Myocyte (in vitro differentiated cells): ENCODE measurements at places on chromosomes 6 and 20. TPM values are rescaled to one million over a fixed set of nuclear protein-coding genes. Genes with fewer than 3 reads are reported as not detected.

- DNase-seq = peak; percentile 10
Measured at GRCh38 chr6:145012039-145012662, 723.2 kb downstream of the EPM2A start.

DNA sequence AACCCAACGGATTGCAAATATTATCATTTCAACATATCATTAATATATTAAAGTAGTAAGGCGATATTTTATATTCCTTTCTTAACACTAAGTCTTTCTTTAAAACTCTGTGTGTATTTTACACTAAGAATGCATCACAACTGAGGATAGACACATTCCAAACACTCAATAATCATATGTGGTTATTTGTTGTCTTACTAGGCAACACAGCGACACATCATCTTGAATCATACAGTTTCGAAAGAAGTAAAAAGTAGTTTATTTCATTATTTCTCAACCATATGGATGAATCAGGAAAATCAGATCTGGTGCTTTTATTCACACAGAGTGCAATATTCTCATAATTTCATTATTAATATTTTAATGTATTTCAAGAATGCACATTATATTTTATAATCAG, 662.4 kb downstream of the EPHA7 start:
- DNase-seq = no peak

GFRAL gene
- total RNA-seq = not detected in 2 replicates

GRCh38 chr20:60470366-60470765, 512.1 kb downstream of the CDH26 start:
- DNase-seq = no peak

GRCh38 chr6:101110814-101111213, 229.7 kb upstream of the ASCC3 start:
- DNase-seq = no peak

GRCh38 chr6:19869464-19869863, 32.3 kb downstream of the ID4 start:
- no peak for DNase-seq

DNA sequence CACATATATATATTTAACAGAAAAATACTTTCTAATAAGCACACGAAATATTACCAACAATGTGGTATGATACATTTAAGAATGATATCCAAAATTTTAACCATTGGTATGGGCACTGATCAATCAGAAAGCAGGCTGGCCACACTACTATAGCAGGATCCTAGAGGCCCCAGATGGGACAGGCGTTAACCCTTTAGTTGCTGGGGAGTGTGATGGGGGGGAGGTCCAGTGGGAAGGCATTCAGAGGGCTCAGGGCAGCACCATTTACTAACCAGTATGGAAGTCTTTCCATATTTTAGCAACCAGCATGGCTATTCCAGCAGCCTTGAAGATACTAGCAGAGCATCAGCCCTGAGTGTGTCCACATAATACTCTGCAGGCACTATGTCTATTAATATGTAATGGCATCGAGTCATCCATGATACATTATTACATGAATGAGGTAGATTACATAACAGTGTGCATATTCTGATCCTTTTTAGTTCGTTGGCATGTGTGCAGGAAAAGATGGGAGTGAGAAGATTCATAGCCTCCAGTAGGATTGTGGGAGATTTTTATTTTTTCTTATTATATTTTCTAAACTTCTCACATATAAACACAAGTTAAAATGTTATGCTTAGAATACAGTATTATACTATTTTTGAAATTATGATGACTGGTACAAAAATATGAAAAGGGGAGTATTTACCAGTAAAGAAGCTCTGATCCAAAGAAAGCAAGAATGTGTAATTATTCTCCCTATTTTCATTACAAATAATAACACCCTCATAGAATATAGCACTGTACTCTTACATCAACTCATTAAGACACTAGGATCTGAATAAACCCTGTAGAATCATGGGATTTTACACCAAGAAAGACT, 78.9 kb downstream of the FAM217A start:
- no peak for DNase-seq

GCNT2 gene
- total RNA-seq = 0.36 and 0.43 TPM in 2 replicates

ETV7 gene
- 0.62 TPM in 1 of 2 replicates, not detected in the other for total RNA-seq

DNA sequence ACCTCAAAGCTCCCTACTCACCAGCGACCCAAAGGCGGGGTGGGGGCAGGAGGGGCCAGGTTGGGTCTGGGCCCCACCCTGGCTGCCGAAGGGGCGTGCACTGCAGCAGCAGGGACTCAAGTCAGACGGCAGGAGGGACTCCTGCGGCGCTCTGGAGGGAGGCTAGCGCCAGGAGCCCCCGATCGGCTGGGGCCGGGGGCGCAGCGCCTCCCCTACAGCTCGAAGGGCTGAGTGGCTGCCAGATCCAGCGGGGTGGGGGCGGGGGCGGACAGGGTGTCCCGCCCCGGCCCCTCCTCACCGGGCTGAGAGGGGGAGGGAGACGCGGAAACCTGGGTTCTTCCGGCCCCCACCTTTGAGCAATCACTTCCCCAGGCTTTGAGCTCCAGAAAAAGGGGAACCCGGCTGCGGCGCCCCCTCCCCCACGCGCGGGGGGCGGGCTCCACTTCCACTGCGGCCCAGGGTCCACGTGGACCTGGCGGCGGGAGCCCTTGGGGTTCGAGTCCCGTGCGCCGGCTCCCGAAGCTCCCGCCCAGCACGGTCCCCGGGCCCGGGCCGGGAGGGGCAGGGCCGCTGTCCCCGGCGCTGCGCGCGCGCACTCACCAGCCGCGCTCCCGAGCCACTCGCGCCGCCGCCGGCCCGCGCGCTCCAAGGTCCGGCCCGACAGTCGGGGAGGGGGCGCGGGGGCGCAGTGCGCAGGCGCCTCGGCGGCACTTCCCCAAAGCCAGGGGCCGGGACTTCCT, at the start of gene RGS19:
RGS19 (minus strand) TSS at position 246 of the 740 bp plus-strand sequence. CDS start 2,632 bp downstream, outside the sequence.
- peak; percentile 67 for DNase-seq

DNA sequence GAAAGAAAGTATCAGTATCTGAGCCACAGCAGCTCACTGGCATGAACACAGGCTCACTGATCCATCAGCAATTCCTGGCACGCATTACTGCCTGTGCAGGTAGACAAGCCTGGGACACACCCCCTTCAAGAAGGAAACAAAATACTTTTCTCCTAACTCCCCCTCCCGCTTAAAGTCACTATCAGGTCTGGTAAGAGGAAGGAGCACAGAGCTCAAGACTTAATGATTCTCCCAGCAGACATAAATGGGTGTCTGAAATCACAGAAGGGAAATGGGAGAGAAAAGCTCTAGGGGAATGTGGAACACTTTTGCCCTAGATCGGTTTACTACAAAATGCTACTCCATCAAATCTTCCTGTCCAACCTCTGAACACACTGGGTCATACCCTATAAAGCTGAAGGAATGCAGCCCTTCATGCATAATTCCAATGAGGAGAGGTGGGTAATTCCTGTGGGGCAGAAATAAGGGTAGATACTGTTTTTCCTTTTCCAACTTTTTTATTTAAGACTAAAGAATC, at the start of gene ADGRF1:
ADGRF1 (minus strand) TSS at position 58 of the 517 bp plus-strand sequence. CDS start 13,271 bp downstream, outside the sequence.
- DNase-seq = no peak

SMPDL3A gene
- 8.2 and 13.6 TPM in 2 replicates for total RNA-seq

CASP8AP2 gene
- total RNA-seq = 11.1 and 12.4 TPM in 2 replicates

PCK1 gene
- total RNA-seq = not detected in 2 replicates

OR2H2 gene
- total RNA-seq = not detected in 2 replicates

- no peak for DNase-seq
Measured at GRCh38 chr20:52524861-52525260, 333.3 kb upstream of the ZFP64 start.

GRCh38 chr6:116390581-116390980, 19.8 kb downstream of the DSE start:
- DNase-seq = no peak

PPIL6 gene
- 4.8 and 6.2 TPM in 2 replicates for total RNA-seq

DNA sequence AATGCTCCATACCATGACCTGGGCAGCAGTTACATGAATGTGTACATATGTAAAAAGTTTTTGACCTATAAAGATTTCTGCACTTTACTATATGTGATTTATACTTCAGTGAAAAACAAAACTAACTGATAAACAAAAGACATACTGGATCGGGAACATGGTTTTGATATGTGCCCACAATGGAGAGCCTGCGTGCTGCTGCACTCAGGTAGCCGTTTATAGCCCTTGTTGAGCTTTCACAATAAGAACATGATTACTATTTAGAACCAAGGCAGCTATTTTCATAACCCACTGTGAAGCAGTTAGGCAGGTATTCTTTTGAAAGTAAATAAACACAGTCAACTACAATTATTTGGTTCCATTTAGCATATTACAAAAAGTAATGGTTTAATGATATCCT, 195.9 kb upstream of the RAB32 start:
- no peak for DNase-seq

DNA sequence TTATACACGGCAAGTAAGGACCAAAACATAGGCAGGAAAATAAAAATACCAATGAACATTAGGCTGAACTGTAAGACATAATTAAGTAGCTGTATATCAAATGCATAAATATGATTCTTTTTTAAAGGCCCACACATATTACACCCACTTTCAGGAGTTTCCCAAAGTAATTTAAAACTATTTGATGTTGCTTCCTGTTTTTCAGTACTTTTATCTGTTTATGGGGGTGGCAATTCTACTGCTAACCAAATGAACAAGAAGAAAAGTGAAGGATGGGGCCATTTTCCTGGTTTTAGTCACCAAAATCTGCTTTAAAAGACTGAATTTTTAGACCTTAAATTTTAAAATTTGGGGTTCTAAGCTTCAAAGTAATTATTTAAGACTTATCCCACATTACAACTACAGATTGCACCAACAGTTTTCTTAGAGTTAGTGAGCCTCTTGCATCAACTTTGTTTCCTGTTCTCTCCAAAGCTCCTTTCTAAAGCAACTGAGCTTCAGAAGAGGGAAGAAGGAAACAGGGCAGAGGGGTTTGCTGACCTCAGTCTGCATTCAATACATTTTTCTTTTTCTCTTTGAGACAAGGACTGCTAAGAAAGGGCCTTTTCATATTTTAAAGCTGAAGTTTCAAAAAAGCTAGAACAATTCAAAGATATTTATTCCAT, 191.0 kb downstream of the BACH2 start:
- no peak for DNase-seq

GRCh38 chr6:30792786-30793185, 48.4 kb upstream of the IER3 start:
- no peak for DNase-seq

- DNase-seq = no peak
Measured at GRCh38 chr6:88722686-88723085, 240.7 kb downstream of the RNGTT start.

DNA sequence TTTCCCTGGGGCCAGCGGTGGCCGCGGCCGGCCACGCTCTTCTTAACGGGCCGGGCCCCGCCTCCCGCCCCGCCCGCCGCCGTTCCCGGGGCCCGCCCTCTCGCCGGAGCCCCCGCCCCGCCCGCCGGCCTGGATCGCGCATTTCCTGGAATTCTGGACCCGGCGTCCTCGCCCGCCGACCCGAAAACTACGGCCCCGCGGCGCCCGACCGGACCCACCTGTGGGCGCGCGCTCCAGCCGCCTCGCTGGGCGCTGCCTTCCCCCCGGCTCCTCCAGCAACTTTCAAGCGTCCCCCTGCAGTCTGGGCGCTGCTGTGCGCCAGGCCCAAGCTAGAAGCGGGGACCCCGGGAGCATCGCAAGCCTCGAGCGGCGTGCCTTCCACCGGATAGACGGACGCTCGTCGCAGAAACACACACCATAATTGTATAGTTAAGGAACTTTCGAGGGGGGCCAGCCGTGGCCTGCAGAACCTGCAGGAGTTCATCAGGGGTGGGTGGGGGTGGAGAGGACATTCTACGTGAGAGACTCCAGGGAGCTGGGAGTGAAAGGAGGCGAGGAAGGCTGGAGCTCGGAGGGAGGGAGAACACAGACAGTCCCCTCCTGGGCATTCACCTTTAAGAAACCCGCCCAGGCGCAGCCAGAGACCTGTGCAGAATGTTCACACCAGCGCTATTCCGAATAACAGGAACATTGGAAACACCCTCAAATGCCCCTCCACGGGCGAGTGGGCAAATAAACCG, at the start of gene ADA:
ADA (minus strand) TSS at position 16 of the 740 bp plus-strand sequence. CDS start 92 bp downstream, outside the sequence.
- peak; percentile 60 for DNase-seq

TPBG gene
- total RNA-seq = 4.4 and 7.7 TPM in 2 replicates

DNA sequence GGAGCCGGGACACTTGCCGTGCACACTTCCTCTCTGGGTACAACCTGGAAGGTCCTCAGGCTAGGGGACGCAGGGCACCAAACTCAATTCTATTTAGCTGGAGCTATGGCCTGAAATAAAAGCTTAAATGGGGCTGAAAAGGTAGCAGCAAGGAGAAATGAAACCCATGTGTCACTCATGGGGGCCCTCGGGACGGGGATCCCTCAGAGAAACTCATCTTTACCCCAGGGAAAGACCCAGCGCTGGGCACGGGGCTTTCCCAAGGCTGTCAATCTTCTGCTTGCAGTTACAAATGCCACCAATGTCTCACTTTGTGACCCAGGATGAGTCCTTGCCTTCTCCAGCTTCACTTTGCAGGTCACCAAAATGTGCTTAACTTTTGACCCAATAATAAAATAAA, 16.5 kb downstream of the SNAI1 start:
- DNase-seq = no peak

DNA sequence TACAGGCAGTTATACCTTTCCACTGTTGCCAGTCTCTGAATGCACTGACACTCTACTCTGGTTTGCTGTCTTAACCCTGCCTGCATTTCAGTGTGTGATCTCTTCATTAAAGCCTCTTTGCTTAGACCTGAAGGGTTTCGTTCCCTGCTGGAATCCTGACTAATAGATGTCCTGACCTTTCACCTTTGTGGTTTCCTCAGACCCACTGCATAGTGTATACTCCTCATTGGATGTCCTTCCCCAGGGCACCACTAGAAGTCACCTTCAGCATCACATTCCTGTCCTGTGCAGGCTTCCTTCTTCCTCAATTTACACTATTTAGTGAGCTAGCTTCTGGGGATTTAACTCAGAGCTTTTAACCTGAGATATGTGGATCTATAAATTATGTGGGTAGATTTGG, 120.6 kb downstream of the RCAN2 start:
- no peak for DNase-seq

DNA sequence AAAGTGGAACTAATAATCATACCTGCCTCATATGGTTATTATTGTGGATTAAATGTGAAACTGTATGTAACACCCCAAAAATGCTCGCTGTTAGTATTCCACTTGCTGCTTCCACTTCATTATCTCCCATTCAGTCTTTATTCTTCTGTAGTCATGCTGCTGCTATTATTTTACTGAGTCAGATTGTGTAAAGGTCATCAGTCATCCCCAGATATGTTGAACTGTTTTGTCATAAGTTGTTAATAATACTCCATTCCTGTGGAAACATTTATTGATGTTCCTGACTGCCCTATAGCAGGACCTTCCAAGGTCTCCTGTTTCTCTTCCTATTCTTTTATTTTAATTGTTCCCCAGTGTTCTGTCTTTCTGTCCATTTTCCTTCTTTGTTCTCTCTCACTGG, 1148.3 kb downstream of the EPHA7 start:
- no peak for DNase-seq
